ENCODE measurements at places on chromosomes 6 and 20.

GRCh38 chr6:143115728-143116127 lies 55.0 kb downstream of the AIG1 start:
- no peak for DNase-seq

- DNase-seq: no peak
These were observed 43.3 kb upstream of the STMND1 start for GRCh38 chr6:17058550-17058949.

- peak; percentile 91 for DNase-seq
These were observed 148.0 kb downstream of the TMEM200A start for GRCh38 chr6:130513770-130514169.

- no peak for DNase-seq
These were observed 224.9 kb upstream of the DTNBP1 start for GRCh38 chr6:15887491-15888461.

GRCh38 chr6:110662490-110663211 lies 152.6 kb downstream of the CDK19 start:
- no peak for DNase-seq

DNA sequence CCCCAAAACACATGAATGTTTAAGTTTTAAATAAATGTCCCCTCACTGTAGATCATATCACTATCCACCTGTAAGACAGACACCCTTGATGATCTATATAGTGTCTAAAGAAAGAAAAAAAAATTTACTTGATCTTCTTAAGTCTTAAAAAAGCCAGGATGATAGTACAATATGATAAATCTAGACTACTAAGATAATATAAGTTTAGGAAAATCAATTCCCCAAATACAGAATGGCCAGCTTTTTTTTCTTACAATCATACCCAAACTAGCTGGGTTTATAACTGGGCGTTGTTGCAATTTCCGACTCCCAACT lies 14.4 kb downstream of the ZNF217 start:
- DNase-seq: no peak

- DNase-seq: no peak
These were observed 71.5 kb downstream of the PSMG4 start for GRCh38 chr6:3330199-3330598.

DNA sequence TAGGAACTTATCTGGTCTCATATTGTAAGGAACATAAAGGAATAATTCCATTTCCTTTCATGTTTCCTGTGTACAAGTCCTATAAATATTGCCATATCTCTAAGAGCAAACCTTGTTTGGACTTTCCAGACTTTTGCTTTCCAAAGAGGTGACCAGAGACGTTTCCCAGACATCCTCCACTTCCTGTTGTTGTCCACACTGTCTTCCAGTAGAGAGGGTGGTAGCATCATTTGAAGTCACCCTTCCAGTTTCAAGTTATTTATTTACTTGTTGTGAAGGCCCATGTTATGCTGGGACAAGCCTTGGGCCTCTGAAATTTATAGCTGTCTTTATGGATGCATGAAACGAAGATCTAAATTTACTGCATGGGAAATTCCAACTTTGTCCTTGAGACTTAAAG lies 10.6 kb upstream of the TGM3 start:
- no peak for DNase-seq

GRCh38 chr6:41561931-41562911 lies 16.0 kb downstream of the FOXP4 start:
- DNase-seq: no peak

DNA sequence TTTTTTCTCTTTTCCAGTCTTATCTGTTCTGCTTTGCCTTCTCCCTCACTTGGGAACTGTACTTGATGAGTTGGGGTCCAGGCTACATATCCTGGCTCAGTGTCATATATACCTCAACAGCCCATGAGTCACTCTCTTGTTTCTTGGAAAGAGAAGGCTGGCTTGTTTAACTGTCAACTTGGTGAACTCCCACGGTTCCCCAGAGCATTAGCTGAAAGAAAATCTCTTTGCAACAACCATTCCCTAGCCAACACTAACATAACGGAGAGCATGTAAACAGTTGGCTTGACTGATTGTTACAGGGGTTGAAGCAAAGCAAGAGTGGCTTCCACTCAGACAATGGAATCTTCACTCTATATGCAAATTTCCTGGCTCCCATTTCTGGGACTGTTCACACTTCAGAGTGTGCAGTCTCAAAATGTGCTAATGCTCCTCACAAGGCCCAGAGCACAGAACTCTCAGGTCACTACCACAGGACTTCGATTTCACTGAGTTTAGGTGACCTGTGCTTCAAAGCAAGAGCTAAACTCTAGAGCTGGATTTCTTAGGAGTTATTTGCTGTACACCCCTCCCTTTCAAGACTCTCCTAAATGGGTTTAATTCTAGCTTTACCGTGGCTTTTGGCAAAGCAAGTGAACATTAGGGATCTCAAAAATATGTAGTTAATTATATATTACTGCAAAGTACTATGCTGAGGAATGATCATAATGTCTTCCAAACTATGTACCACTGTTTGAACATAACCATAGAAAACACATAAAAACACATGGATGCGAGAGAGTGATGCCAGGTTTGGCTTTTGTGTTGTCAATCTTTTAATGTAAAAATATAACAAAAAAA lies 609.8 kb downstream of the RFPL4B start:
- no peak for DNase-seq

DNA sequence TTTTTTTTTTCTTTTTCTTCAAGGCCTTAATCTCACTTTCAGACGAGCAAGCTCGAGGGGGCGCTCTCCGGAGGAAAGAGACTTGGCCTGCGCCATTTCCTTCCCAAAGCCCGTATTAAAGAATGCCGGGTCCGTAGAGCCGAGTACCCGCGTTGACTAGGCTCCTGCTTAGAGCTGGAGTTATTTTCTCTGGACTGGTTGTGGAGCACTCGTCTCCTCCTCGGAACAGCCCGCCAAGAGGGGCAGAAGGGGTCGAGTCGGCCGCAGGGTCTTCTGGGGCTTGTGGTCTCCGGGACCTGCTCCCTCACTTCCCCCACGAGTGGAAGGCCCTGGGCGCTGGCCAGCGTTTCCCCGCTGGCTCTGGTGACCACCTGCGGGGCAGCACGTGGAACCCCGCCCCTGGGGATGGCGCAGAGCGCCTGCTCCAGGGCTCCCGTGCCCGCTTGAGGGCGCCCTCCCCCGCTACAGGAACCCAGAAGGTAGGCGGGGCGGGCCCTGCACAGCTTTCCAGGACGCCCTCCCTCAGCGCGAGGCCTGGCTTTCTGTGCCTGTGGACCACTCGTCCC lies 2.7 kb upstream of the MEI4 start:
- DNase-seq: no peak

DNA sequence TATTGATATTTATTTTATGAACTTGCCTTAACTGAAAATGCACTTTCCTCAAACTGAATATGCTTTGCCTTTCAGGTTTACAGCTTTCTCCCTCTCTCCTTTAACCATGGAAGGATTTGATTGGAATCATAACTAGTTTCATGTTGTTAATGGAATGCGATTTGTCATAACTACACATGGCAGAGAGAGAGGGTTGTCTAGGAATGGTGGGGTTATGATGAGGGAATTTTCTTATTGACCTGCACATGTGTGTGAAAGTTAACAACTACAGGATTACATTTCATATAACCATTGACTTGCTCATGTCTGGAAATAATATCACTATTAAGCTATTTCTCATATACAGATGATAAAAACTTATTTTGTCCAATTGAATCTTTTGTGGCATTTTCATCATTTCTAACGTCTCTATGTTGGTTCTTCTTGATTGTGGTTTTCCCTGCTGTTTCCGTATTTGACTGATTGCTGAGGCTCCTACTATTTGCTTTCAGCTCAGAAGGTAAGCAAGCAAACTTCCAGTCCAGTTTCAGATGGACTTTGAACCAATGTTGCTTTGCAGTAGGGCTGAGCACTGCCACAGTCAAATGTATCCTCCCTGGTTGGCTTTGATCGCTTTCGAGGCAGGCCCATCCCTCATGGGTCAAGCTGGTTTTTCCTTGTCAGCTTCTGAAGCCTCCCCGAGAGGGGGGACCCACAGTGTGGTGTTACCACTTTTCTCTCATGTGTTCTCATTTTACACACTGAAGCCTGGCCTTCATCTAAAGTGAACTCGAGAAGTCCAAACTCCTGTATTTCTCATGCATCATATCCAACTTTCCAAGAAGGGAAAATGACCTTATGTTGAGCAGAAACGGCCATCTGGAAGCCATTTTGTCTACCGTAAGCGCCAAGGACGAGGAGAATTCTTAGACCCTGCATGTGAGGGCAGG lies 7.6 kb upstream of the CCN2 start:
- no peak for DNase-seq

DNA sequence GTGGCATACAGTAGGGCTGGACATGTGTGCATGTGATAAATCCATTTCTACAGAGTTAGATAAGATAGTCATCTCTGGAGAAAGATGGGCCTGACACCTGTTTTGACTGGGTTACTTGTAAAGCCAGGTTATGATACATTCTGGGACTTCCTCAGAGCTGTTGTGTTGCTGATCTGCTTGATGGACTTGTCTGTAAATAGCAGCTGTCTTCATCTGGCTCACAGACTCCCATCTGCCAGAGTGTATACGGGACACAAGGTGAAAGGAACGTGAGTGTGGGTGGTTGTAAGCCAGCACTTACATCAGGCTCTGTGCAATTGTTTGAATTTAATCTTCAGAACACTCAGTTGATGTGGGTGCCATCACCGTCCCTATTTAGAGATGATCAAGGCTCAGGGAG lies 49.8 kb downstream of the ZDHHC14 start:
- DNase-seq: no peak

- DNase-seq: no peak
These were observed 1224.0 kb upstream of the ADGRB3 start for GRCh38 chr6:67411036-67411435.

GRCh38 chr6:4358414-4359107 lies 223.2 kb upstream of the ECI2 start:
- DNase-seq: no peak

DNA sequence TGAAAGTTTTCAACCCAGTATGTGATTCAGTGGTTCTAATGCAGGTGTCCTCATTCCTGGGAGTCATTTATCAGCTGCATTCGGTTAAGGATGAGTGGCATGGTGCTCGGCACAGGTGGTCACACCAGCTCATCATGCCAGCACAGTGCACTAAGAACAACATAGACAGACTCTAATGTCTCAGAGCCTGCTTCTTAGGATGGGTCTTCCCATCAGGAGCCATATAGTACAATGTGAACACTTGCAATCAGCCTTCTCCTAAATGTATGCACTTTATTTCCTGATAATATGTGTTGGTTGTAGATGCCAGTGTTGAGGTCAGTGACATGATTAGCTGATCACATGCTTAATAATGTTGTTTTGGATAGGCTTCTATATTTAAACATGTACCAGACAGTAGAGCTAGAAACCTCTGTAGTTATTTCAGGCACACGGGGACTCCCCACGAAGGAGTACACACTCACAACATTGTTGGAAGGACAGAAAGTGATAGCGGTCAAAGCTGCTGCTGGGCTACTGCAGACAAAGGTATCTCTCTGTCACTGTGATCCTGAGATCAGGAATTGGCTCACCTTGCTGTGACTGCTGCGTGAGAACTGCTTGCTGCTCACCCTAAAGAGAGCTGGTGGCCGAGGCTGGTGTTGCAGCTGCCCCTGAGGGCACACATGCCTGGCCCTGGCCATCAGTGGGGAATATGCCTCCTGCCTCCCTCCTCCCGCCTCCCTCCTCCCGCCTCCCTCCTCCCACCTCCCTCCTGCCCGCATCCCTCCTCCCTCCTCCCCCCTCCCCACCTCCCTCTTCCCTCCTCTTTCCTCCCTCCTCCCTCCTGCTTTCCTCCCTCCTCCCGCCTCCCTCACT lies 195.4 kb downstream of the SMOC2 start:
- DNase-seq: no peak

DNA sequence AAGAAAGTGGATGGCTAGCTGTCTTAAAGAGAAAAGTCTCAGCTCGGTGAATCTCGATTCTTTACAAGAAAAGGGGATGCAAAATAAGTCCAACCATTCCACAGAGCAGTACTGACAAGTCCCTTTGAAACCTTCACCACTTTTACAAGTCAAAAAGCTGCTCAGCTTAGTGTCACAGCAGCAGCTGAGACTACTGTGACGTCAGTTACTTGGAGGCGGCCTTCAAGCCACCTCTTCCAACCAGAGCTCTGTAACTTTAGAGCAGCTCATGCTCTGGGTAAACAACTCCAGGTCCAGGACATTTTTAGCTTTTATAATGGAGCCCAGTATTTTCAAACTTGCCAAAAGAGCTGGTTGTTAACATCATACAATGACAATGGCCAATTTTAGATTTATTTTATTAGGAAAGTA lies at the start of gene KIAA0408:
Gene KIAA0408, minus strand, starts transcription at position 159 of the 411 bp plus-strand sequence. CDS start 5,408 bp downstream, outside the sequence.
- no peak for DNase-seq

- no peak for DNase-seq
These were observed 27.3 kb downstream of the RNF182 start for GRCh38 chr6:13952101-13952500.

DNA sequence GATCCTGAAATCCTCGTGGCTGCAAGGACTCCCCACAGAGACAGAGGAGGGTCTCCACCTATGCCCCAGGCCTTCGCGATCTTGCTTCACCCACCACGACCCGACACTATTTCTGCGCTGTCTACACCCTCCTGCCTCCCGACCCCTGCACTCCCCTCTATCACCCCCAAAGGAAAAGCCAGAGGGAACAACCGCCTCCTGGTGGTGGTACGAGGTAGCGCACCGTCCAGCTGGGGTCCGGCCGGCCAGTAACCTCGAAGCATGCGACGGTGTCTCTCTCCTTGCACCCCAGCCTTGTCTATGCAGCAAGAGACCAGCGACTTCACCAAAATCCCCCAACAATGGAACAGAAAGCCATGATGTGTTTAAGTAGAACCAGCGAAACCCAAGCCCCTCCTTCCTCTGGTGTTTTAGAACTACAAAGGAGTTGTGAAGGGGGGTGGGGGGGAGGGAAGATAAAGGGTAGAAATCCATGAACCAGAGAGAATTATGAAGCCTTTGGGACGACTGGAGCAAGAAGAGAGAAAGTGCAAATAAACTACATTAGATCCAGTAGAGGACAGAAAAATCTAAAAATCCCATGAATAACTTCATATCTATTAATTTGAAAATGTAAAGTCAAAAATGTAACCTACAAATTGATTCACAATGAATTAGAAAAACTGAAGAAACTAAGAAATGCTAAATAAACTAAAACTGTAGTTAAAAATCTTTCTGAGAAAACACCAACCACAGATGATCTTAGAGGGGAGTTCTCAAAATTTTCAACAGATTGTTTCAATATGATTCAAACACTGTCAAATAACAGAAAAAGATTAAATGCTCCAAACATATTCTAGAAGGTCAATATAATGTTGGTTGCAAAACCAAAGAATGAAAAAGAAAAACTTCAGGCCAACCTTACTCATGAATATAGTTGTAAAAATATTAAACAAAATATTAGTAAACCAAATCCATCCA lies 168.0 kb downstream of the CDK19 start:
- no peak for DNase-seq

- no peak for DNase-seq
These were observed 55.7 kb downstream of the PHACTR2 start for GRCh38 chr6:143733510-143733909.

GRCh38 chr6:144758602-144759001 lies 473.5 kb downstream of the UTRN start:
- no peak for DNase-seq

DNA sequence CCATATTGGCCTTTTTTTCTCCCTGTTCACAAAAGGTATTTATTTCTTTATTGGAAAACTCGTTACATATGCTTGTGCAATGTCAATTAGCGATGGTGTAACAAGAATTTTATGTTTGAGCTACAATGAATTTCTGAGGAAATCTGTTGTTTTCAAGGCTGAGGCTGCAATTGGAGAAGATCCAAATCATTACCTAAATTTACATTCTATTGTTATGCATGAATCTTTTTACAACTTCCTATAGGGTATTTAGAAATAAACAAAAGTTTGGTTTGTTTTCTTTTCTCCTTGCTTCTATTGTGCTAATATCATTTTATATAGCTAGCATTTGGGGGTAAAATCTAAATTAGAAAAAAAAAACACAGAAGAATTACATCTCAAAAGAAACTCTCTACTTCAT lies 34.7 kb upstream of the NKAIN2 start:
- no peak for DNase-seq

- DNase-seq: no peak
These were observed 30.0 kb downstream of the DZANK1 start for GRCh38 chr20:18436847-18437246.
